ENCODE measurements at places on chromosomes 5 and 9. TPM values are rescaled to one million over a fixed set of nuclear protein-coding genes. Genes with fewer than 3 reads are reported as not detected.
A peak's percentile ranks its signal among the peaks of the same experiment; 100 is the strongest.

- DNase-seq = peak; percentile 80
Observed at GRCh38 chr5:97162045-97162444, 19.6 kb upstream of the LIX1 start.

NDST1 gene
- polyA plus RNA-seq = 54.9 TPM

GRCh38 chr5:171712616-171713015, 73.0 kb upstream of the SMIM23 start:
- no peak for DNase-seq

KIF4B gene
- 0.28 TPM for polyA plus RNA-seq

DNA sequence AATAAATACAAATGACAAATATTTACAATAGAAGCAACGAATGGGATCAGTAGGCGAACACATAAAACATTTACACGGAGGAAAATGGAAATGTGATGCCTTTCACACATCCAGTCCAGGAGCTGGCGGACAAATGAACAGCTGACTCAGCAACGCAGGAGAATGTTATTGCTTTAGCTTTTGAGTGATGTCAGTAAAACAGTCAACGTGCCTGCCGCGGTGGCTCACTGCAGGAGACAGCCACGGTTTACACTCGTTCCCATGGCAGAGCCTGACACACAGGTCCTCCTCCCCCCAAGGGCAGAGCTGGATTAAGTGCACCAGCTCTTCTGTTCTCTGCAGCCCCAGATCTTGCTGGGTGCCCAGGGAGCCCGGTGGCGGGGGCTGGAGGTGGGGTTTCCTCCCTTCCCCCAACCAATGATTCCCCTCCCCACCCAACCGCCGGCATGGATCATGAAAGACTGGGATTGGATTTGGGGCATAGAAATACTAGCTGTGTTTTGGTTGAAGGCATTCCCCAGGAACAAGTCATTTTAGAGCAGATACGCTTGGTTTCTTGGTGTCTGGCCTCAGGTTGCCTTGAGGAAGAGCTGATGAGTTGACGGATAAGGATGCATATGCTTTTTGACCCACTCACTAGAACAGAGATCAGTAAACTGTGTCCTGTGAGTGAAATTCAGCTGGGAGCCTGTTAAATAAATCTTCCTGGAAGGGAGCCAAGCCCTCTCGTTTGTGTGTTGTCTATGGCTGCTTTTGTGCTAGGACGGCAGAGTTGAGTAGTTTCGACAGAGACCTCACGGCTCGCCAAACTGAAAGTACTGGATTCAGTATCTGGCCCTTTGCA, 12.5 kb downstream of the STC2 start:
- DNase-seq = no peak

- no peak for DNase-seq
Observed at GRCh38 chr9:19286634-19287188, 56.2 kb downstream of the DENND4C start.

DNA sequence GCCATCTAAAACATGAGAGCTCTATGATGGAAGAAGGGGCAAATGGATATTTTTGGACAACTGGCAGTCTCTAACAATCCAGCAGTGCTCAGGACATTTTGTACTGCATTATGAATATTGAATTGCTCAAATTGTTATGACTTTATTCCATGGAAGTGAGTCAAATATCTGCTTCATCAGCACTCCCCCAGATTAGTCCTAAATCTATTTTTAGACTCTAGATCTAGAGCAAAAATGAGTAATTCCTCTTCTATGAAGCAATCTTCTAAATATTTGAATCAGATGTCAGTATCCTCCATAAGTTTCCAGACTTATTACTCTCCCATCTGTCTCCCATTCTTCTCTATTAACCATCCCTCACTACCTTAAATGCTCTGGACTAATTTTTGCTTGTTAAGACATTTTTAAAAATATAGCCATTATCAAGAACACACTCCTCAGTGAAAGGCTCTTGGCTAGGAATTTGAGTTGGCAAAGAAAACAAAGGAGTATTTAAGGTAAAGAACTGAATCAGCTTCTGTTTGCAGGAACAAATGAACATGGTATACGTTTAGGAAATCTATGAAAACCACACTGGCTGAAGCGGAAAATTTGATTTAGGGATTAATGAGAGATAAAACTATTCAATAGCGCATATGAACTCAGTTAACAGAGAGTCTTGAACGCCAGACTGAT, 300.9 kb downstream of the MCTP1 start:
- no peak for DNase-seq

DNA sequence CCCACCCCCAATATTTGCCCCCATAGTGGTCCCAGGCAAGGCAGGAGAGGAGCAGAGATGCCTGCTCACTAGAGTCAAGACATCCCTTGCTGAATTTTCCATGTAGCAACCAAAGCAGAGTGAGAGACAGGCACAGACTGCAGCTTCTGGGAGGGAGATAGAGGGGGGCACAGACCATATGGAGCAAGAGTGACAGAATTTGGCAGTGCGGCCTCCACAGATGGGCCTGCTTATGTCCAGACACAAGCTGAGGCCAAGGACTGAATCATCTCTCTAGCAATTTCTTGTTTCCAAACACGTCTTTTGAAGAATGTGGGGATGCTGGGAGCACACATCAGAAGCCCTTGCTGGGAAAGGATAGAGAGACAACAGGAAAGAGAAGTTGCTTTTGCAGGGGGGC, 53.0 kb upstream of the ALDH1B1 start:
- no peak for DNase-seq

GRCh38 chr9:76624391-76625048, 139.7 kb upstream of the PCA3 start:
- no peak for DNase-seq

PCDHA9 gene
- polyA plus RNA-seq = 0.03 TPM

- no peak for DNase-seq
Observed at GRCh38 chr5:891837-892393, 686 bp downstream of the BRD9 start.

EMB gene
- polyA plus RNA-seq = 5.2 TPM

DNA sequence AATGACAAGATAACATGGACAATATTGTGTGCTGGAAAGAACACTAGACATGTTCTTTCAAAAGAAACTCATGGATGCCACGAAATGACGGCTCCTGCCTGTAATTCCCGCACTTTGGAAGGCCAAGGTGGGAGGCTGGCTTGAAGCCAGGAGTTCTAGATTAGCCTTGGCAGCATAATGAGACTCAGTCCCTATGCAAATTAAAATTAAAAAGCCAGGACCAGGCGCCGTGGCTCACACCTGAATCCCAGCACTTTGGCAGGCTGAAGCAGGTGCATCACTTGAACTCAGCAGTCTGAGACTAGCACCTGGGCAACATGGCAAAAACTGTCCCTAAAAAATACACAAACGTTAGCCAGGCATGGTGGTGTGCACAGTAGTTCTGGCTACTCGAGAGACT, 814.2 kb downstream of the BRINP1 start:
- no peak for DNase-seq

SPINK5 gene
- 0.67 TPM for polyA plus RNA-seq

GRCh38 chr5:124274949-124275348, 471.5 kb downstream of the ZNF608 start:
- DNase-seq = no peak

PCDHGA2 gene
- polyA plus RNA-seq = 6.8 TPM

DNA sequence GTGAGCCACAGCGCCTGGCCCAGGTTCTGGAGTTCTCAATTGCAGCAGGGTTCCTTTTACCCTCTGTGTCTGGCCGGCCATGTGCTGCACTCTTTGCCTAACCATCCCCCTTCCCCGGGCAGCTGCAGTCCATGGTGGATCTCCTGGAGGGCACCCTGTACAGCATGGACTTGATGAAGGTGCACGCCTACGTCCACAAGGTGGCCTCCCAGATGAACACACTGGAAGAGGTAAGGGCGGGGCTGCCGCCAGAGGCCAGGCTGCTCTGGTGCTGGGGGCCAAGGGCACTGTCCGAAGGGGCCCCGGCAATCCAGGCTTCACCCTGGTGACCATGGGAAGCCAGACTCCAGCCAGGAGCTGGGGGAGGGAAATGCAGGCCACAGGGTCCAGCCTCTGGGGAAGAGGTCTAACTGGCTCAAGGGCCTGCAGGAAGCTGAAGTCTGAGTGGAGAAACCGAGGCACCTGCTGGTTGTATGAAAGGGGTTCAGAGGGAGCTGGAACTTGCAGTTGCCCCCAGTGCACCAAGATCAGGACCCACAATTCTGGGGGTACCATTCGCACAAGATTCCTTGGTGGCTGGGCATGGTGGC, 18.1 kb downstream of the OLFML2A start:
- DNase-seq = no peak

DNA sequence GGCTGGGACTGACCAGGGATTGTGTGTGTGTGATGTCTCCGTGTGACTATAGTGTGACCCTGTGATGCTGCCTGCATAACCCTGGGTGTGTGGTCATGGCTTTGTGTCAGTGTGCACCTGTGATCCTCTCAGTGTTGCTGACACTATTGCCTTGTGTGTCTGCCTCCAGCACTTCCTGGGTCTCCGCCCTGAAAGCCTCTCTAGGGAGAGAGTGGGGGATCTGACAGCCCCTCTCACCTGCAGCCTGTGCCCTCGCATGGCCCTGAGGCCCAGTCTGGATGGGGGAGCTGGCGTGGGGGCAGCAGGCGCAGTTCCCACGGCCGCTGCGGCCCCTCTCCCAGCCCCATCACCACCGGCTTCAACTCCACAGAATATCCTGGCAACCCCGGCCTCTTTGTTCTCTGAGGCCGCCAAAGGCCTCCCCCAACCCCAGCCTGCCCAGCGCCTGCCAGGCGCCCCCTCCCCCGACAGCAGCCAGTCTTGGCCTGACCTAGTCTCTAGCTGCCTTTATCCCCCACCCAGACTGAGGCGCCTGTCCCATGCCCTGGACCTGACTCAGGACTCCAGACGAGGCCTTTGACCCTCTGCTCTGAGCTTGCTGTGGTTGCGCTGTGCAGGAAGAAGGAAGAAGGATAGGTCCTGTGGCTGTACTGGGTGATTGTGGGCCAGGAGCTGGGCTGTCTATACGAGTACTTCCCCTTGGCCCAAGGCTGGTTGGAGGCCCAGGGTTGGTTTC, 38.7 kb downstream of the CXXC5 start:
- DNase-seq = no peak

TMEM215 gene
- 0.12 TPM for polyA plus RNA-seq

GRCh38 chr5:91219091-91219802, 163.9 kb downstream of the ARRDC3 start:
- no peak for DNase-seq

DNA sequence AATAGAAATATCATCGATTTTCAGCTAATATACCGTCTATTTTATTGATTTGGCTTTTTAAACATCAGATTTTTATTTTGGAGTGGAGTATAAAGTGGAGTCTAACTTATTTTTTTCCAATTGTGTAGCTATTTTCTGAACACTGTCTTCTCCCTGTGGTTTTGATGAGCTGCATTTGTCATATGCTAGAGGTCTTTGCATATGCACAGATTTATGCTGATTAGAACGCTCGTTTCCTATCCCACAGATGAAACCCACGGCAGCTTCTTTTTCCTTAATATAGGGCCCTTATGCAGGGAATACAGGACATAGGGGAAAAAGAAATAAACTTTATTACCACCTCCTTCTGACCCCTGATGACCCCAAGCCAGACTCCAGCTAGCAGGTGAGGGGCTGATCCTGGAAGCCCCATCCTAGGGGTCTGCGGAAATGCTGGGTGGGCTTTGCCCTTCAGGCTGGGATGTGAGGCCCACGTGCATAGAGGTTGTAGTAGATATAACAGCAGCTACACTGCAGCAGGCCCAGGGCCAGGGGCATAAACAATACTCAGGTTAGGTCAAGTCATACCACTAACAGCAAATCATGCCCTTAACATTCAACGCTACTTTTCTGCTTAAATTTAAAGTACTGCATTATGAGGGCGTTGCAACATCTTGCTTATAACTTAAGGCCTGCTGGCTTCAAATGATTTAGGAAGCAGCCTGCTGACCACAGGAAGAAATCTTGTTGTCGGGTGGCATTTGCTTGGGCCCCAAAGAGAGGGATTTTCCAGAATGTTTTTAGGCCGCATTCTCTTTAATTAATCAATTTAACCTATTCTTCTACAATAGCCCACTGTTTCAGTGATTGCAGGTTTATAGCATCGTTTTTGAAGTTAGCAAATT, 28.5 kb downstream of the MVB12B start:
- DNase-seq = no peak

GRCh38 chr9:127907867-127908659, 8.7 kb upstream of the ST6GALNAC6 start:
- DNase-seq = no peak

CCL27 gene
- 1.1 TPM for polyA plus RNA-seq

GRCh38 chr5:322281-322941, 897 bp downstream of the AHRR start:
- DNase-seq = no peak

GRCh38 chr5:96537386-96537785, 104.3 kb upstream of the PCSK1 start:
- DNase-seq = no peak

IL13 gene
- 0.08 TPM for polyA plus RNA-seq

GRCh38 chr5:115963566-115963965, 1.3 kb downstream of the LVRN start:
- no peak for DNase-seq

DNA sequence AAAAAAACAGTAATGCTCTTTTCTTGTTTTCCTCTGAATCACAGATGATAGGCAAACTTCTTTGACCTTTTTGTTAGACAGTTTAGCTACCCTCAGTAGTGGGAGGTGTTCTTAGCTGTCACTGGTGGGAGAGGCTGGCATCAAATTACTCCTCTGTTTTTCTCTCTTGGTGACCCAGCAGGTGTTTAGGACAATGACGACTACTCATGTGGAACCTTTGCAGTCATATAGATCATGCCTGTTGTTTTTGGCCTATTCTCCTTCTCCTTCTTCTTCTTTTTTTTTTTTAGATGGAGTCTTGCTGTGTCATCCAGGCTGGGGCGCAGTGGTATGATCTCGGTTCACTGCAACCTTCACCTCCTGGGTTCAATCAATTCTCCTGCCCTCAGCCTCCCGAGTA, 15.4 kb upstream of the NPR2 start:
- peak; percentile 70 for DNase-seq

- DNase-seq = no peak
Observed at GRCh38 chr5:61349935-61350334, 17.9 kb downstream of the ZSWIM6 start.
